ENCODE measurements at places on chromosomes 5 and 9.

- DNase-seq, result no peak
Observed at GRCh38 chr5:60488466-60489130, 211.4 kb downstream of the DEPDC1B start.

DNA sequence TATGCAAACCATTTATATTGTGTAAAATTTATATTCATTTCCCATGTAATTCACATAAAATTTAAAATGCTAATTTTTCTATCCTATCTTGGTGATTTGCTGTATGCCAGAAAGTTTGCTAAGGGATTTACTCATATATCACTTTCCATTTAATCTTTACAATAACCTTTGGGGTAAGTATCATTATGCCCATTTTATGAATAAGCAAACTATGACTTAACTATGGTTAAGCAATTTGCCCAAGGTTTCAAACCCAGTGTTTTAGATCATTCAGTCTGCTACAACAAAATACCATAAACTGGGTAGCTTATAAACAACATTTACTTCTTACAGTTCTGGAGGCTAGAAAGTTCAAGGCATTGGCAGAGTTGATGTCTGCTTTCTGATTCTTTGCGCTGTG, 246.4 kb upstream of the TMEM161B start:
- DNase-seq, result no peak

GRCh38 chr9:4574657-4575243, 84.5 kb downstream of the SLC1A1 start:
- no peak for DNase-seq

DNA sequence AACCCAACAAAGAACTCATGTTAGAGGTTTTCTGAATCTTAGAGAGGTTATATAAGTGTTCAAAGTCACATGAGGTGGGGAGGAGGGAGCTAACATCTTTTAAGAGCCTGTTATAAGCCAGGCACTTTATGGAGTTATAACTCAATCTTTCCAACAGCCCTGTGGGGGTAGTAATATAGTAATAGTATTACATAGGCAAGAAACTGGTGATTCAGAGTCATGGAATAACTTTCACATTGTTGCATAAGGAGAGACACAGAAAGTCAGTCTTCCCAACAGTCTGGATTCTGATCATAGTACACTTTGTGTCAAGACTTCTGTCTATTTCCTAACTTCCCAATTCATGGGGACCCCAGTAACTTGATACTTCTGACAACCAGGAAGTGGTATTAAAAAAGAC, 89.2 kb downstream of the ACER2 start:
- peak; percentile 77 for DNase-seq

- no peak for DNase-seq
Observed at GRCh38 chr5:8114597-8115266, 245.8 kb downstream of the MTRR start.

- DNase-seq, result no peak
Observed at GRCh38 chr9:130756037-130756436, 62.5 kb downstream of the EXOSC2 start.

- DNase-seq, result peak; percentile 63
Observed at GRCh38 chr5:151799407-151799806, 27.7 kb downstream of the G3BP1 start.

- DNase-seq, result peak; percentile 93
Observed at GRCh38 chr9:120935383-120935857, 8.8 kb upstream of the TRAF1 start.

DNA sequence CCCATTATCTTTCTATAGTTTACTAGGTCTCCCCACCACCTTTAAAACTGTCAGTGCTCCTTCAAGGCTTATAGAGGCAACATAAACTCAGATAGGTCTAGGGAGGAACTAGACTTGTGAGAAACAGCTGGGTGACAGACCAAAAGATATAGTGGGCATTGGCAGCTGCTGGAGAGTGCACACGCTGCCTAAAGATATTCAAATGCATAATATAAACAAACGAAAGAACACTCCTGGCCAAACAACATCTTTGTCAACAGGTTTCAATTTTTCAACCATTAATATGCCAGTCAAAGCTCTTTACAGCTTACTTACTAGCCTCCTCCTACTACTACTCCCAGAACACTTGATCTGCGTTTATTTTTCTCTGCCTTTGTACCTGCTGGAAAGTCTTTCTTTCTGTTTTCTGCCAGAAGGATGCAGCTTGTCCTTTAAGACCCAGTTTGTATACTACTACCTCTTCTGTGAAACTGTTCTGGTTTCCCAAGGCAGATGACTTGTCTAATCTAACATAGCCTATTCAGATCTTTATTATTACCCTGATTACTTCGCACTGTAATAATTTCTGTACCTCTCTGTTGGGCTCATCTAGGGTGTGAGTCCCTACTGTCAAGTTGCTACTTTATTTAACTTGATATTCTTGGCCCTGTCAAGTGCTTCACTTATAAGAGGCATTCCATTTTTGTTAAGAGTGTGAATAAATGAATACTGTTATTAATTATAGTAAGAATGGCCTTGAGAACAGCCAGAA, 14.3 kb downstream of the KDM3B start:
- DNase-seq, result no peak

DNA sequence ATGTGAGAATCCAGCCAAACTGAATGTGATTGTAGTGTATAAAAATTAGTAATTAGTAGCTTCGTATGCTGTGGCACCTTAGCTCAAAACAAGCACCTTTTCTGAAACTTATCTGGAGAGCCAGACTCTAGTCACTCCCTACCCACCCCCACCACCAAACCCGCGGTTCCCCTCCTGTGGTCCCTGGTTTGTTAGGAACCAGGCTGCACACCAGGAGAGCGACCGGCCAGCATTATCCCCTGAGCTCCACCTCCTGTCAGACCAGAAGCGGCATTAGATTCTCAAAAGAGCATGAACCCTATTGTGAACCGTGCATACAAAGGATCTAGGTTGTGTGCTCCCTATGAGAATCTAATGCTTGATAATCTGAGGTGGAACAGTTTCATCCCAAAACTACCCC, 498.6 kb downstream of the CHSY3 start:
- DNase-seq, result no peak

GRCh38 chr5:14351845-14352712, 208.9 kb downstream of the TRIO start:
- peak; percentile 69 for DNase-seq

GRCh38 chr5:147613359-147613758, 103.5 kb upstream of the DPYSL3 start:
- DNase-seq, result peak; percentile 70

- peak; percentile 21 for DNase-seq
Observed at GRCh38 chr5:10034001-10034400, 215.7 kb downstream of the ATPSCKMT start.

DNA sequence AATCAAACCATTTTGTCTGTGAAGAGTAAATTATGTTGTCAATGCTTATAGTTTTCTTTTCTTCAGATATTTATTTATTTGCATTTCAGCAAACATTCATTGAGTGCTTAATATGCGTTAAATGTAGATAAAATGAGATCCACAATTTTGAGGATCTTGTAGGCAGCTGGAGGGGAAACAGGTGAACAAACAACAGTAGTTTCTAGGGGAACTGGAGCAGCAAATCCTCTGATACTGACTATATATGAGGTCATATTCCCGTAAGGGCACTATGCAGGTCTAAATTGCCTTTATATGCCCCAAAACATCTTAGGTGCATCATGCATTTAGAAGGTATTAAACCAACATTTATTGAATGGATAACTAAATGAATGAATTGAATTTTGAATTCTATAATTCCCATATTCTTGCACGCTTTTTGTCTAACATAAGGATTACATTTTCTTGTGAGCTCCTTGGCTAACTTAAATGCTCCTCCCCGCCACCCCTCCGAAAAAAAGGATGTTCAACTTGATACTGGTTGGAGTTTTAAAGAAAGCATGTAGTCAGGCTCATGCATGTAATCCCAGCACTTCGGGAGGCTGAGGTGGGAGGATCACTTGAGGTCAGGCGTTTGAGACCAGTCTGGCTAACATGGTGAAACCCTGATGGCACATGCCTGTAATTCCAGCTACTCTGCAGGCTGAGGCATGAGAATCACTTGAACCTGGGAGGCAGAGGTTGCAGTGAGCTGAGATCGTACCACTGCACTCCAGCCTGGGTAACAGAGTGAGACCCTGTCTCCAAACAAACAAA, 299.8 kb downstream of the TMEM38B start:
- no peak for DNase-seq

DNA sequence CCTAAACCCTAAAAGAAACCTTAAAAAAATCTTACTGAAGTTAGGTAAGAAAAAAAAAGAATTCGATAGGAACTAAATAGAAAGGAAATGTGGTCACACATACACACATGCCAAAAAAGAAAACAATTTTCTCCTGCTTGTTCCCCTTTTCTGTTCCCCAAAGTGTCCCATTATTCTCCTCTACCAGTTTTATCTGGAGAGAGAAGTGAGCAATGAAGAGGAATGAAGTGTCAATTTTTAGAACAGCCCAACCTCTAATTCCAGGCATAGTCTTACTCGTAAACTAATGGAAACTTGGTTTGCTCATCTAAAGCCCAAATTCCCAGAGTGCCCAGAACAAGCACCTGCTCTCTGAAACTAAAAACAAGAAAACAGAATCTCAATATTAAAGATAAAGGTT, 26.1 kb downstream of the AP3B1 start:
- DNase-seq, result no peak

DNA sequence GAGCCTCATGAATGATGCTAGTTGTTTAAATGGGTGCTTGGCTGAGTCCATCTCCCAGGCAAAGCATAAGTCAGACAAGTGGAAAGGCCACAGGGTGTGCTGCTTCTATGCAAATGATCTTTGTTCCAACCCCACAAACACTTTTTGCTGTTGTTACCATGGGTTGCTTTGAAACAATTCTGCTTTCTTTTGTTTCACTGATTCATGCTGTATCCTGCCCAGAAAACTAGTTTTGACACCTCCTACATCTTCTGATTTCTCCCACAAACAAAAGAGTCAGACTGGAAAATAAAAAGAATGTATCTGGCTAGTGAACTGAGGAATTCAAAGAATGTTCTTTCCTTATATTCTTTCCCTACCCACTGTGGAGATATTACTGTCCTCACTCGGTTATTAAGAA, 298.6 kb downstream of the DIRAS2 start:
- DNase-seq, result peak; percentile 30

DNA sequence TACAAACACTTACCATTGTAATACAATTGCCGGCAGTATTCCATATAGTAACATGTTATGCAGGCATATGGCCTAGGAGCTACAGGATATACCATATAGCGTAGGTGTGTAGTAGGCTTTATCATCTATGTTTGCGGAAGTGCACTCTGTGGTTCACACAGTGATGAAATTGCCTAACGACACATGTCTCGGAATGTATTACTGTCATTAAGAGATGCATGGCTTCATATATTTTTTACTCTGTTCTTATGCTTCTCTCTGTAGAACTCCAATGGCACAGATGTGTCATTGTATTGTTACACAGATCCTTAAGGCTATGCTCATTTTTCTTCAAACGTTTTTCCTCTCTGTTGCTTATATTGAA, 19.2 kb upstream of the ANKRD18A start:
- no peak for DNase-seq

DNA sequence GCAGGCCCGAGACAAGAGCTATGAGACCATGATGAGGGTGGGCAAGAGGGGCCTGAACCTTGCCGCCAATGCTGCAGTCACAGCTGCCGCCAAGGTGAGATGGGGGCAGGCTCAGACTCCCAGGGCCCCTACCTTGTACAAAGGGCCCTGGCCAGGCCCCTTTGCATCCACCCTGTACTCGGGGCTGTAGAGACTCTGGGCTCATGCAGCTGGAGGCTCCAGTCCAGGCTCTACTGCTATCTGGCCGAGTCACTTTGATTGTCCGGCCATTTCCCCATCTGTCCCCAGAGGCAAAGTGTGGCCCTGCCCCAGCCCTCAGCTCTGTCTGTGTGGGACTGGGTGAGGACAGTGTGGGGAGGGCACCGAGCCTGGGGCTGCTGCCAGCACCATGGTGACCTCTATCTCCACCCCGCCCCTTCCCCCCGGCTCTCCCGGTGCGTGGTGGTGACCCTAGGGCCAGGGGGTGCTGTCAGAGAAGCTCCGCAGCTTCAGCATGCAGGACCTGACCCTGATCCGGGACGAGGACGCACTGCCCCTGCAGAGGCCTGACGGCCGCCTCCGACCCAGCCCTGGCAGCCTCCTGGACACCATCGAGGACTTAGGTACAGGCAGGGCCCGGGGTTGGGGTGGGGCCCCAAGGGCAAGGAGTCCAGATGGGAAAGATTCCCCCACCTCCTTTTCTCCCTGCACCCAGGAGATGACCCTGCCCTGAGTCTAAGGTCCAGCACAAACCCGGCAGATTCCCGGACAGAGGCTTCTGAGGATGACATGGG, 6.1 kb downstream of the REEP2 start:
- DNase-seq, result no peak

DNA sequence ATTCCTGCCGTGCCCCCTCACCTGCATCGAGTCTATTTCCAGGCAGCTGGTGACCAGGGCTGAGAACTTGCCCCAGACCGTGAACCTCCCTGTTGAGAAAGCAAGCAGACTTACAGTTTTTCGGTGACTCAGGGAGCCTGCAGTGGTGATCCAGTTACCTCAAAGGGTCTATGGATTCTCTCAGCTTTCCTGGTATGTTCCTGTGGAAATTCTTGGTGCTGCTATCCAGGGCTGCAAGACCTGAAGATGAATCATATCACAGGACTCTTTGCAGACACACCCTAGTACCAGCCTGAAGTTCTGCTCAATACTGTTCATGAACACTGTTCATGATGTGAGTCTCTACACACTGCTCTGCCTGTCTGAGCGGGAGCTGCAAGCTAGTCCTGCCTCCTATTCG, 154.7 kb downstream of the WDR70 start:
- peak; percentile 43 for DNase-seq

DNA sequence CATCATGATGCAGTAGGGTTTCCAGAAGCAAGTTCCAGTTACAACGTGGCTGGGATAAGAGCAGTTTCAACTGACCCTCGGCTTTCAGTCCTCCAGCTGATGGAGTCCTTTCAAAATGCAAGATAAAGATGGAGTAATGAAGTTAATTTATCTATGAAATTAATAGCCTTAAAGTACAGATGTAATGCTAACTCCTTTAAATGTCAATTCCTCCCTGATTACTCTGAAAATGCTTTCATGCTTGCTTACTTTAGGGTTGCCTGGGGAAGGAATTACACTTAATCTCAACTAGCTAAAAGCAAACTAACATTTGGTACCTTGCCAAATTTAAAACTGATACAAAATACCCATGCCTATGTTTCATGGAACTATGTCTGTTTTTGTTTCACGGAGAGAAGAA, 178.4 kb downstream of the KIAA0825 start:
- DNase-seq, result no peak

GRCh38 chr9:26112724-26113123, 434.5 kb upstream of the TUSC1 start:
- peak; percentile 49 for DNase-seq

- DNase-seq, result no peak
Observed at GRCh38 chr5:153543959-153544470, 53.5 kb downstream of the GRIA1 start.

DNA sequence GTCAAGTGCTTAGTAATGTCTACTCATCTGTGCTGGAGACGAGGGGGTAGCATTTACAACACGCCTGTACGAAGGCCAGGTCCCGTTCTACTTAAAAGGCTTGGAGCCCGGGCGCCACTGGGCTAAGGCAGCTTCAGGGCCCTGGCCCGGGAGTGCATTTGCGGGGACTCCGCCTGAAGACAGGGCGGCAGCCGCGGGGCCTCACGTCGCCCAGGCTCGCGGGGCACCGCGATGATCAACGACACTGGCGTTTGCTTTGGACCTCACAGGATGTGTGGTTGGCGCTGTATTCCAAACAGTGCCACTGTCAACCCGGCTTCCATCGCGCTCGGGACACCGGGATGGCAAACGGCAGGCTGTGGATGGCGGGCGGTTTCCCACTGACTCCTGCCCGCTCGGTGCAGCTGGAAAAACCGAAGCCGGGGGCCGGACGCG, 1.1 kb upstream of the TENT4A start:
- no peak for DNase-seq
